Liver (tissue), 10 donors: ENCODE measurements at places on chromosomes 12 and 14.
A peak's percentile ranks its signal among the peaks of the same experiment; 100 is the strongest.

DNA sequence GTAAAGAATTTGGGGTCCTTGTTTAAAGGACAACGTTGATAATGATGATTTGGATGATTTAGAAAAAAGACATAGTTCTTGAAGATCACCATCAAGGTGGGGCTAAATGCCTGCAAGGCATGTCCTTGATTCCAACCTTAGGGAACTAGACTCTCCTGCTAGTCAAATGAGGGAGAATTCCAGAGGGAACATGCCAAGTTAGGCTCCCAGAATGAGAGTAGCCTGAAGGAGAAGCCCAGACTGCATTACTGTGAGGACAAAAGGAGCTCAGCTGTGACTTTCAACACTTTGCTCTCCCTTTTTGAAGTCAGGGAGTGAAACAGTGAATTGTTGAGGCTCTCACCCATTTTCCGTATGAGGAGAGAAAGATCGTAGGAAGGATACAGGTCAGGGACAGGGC lies 95.2 kb upstream of the TBX3 start:
- DNase-seq: no peak

DNA sequence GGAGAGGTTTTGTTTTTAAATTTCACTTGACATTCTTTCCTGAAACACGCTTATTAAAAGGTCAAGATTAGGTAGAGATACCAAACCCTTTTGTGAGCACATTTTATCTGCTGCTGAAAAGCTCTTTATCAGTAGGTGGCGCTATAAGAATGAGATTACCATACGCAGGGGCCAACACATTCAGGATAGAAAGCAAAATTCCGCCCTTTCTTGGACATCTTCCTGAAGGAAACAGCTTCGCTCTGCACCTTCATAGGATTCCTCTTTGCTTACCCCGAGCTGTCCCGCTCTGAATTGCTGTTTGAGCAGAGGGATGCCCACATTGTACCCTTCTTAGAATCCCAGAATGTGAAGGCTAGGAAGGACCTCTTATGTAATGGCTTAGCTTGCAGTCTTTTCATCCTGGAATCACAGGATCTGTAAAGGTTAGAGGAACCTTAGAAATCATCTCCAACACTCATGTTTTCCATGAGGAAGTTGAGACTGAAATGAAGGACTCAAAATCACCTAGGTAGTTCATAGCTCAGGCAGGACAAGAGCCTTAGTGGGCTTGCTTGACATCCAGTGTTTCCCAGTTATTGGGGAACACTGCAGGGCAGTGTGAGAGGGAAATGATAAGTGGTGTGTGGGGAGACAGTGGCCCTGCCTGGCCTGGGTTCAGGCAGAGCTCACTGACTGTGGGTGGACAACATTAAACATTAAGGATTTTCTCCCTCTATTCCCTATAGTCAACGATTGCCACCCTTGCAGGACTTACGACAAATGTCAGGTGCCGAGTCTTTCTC lies 38.7 kb upstream of the CRY1 start:
- no peak for DNase-seq

GRCh38 chr14:79134361-79134760 lies 964.2 kb downstream of the NRXN3 start:
- no peak for DNase-seq

DNA sequence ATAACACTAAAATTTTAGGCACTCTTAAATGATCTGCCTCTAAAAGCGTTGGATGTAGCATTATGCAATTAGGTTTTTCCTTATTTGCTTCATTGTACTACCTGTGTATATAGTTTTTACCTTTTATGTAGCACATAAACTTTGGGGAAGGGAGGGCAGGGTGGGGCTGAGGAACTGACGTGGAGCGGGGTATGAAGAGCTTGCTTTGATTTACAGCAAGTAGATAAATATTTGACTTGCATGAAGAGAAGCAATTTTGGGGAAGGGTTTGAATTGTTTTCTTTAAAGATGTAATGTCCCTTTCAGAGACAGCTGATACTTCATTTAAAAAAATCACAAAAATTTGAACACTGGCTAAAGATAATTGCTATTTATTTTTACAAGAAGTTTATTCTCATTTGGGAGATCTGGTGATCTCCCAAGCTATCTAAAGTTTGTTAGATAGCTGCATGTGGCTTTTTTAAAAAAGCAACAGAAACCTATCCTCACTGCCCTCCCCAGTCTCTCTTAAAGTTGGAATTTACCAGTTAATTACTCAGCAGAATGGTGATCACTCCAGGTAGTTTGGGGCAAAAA lies 4.1 kb downstream of the CDKN1B start:
- no peak for DNase-seq

DNA sequence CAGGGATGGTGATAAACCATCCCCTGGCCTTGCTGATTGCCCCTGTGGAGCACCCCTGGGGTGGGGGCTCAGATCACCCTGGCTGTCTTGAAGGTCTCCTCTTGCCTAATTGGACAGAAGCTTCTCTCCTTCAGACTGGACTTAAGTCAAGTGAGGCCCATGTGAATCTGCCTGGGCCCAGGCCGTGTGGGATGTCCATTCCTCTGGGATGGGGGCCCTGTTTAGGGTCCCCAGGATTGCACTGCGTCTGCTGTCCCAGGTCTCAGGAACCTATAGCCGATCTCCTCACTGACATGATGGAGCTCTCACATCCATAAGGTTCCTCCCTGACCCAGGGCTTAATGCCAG lies 20.2 kb downstream of the SERPINA1 start:
- no peak for DNase-seq

DNA sequence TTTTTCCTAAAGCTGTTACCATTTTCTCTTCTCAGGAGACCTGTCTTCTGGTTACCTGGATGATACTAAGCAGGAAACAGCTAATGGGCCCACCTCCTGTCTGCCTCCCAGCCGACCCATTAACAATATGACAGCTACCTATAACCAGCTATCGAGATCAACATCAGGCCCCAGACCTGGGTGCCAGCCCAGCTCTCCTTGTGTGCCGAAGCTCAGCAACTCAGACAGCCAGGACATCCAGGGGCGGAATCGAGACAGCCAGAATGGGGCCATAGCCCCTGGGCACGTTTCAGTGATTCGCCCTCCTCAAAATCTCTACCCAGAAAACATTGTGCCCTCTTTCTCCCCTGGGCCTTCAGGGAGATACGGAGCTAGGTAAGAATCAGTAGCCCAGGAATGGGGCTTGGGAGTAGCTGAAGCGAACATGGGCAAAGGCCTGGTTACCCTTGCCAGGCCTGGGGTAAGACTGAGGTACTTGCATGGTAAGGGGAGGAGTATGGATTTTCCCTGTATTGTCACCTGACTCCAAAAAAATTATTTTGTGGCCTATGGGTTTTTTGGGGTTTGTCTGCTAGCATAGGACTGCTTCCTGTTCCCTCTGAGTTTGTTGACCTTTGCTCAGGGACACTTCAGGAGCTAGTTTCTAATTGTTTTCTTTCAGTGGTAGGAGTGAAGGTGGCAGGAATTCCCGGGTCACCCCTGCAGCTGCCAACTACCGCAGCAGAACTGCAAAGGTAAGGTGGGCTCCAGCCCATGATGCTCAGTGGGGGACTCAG lies 26.6 kb downstream of the TRAFD1 start:
- DNase-seq: no peak

DNA sequence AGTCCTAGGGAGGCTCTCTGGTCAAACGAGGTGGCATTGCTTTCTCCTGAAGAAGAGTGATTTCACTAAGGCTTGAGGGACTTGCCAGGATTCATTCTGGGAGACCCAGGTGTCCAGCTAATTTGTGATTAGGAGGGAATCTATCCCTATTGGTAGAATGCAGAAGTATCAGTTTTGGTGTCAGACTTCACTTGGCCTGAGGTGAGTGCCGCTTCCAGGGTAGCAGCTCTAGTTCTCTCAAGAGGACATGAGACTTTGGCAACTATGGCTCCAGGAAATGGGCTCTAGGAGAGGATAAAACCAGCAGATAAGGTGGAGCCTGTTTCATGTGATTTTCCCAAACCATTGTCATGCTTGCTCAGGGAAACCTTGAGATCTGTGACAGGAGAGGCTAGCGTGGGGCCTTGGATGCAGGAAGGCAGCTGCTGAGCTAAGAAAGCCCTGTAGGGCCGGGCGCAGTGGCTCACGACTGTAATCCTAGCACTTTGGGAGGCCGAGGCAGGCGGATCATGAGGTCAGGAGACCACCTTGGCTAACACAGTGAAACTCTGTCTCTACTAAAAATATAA lies 11.6 kb upstream of the TMEM117 start:
- DNase-seq: no peak

GRCh38 chr14:95496690-95497259 lies 19.7 kb downstream of the SYNE3 start:
- DNase-seq: no peak

DNA sequence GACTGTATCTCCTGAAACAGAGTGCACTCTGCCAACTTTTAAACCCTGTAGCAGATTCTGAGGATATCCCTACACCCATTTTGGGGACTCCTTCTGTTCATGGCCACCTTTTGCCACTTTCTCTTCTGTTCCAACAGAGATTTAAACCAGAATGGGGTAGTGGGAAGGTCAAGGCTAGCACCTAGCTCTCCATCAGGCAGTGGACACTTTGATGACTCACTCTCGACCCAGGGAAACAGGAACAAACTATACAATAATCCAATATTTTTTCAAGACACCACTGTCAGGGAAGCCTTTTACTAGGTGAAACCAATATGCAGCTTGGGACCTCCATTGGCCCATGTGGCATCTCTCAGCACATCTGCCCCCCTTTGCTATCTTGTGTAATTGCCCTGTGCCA lies 103.6 kb downstream of the DAAM1 start:
- DNase-seq: no peak

GRCh38 chr14:71539650-71540285 lies 392.5 kb upstream of the RGS6 start:
- no peak for DNase-seq

DNA sequence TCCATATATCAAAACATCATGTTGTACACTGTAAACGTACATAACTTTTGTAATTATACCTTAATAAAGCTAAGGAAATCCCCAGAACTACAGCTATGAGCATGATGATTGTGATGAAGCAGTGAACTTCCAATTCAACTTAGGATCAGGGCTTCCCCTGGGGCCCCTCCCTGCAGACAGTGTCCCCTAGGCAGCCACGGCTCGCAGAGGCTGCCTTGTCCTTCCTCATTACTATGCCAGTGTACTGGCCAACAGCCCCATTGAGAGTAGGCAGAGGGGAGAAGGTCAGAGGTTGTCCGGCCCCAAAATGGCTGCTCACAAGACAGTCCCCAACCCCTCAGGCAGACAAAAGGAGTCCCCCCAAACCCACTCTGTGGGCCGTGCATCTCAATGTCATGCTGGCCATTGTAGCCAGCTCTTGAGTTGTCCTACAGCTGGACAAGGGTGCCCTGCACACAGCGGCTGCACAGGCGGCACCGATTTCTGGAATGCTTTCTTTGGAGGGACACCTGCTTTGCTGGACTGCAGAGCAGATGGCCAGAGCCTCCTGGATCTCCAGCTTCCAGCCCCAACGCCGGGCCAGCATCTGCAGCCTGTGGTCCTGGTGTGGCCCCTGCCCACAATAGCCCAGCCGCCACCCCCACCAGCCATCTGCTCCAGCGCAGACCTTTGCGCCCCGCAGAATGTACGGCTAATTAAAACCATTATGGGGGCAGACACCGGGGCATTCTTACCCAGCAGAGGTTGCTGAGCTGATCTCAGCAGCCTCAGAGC lies 46.1 kb downstream of the NIN start:
- DNase-seq: no peak

DNA sequence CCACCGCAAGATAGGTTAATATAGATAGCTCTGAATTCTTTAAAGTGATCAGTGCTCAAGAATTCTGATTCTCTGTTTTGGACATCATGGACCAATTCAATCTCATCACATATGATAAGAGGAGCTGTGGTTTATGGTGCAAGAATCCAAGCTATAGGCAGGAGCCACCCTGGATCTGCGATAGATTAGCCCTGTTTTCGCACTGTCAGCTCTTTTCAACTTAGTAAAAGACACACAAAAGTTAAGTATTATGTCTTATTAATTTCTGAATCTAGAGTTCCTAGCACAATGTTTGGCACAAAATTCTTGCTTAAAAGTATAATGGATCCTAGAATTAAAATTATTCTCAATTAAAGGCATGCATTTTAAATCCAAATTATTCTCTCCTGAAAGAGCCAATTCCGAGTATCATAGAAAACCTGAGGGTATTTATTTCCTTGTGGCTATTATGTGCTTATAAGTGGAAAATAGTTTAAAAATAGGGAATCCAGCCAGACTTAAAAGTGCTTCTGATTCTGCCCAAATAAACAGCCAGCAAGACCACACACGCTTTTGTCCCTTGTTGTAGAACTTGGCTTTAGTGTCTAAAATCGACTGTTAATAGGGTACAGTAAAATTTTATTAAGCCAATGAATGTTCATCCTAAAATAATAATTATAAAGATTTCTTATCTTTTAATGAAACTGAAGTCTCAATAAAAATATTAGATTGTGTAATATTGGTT lies 184.9 kb upstream of the FLRT2 start:
- DNase-seq: no peak

- DNase-seq: no peak
Observed at GRCh38 chr14:23646648-23647549, 10.7 kb downstream of the DHRS2 start.

DNA sequence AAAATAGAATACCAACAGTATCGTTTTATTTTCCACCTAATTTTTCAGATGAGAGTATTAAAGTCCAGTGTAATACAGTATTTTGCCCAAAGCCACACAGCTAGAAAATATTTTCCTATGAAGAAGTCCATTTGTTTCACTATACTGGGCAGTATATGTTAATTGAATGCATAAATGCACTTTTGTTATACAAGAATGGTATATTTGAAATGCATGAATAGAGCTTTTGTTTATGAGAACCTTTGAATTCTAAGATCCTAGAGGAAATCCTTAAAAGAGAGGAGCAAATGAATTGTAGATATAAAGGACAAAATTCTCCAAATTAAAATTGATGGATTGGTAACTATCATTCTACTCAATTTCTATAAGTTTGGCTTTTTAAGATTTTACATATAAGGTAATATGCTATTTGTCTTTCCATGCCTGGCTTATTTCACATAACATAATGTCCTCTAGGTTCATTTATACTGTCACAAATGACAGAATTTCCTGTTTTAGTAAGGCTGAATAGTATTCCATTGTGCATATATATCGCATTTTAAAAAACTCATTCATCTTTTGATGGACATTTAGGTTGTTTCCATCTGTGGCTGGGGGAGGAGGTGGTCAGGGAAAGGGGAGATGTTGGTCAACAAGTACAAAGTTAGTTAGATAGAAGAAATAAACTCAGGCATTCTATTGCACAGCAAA lies 136.6 kb upstream of the DCN start:
- no peak for DNase-seq

DNA sequence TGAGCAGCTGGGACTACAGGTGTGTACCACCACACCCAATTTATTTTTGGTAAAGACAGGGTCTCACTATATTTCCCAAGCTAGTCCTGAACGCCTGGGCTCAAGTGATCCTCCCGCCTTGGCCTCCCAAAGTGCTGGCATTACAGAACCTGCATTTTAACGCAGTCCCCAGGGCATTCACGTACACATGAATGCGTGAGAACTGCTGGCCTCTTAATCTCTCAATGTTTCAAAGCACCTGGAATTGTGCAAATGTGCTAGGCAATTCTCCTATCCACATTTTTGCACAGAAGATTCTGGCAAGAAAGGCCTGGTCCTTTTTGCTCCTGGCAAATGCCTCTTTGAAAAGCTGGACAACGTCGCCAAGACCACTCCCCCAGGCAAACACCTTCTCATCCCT lies 35.2 kb downstream of the TESC start:
- DNase-seq: no peak

- no peak for DNase-seq
Observed at GRCh38 chr14:104372390-104373054, 207.0 kb upstream of the C14orf180 start.

- DNase-seq: no peak
Observed at GRCh38 chr14:61244009-61244408, 37.1 kb downstream of the TMEM30B start.

GRCh38 chr12:20369305-20370013 lies 1.1 kb downstream of the PDE3A start:
- peak; percentile 40 for DNase-seq
